Central memory CD4-positive, alpha-beta T cell (primary cell): ENCODE measurements at places on chromosomes 2 and 18.

- no peak for DNase-seq
Observed at GRCh38 chr2:219902891-219903552, 275.6 kb downstream of the SLC4A3 start.

- DNase-seq: peak; percentile 41
Observed at GRCh38 chr2:8575038-8575833, 106.6 kb upstream of the ID2 start.

GRCh38 chr18:79493211-79493800, 97.6 kb downstream of the NFATC1 start:
- no peak for DNase-seq

- no peak for DNase-seq
Observed at GRCh38 chr2:13091455-13091854, 374.7 kb downstream of the TRIB2 start.

- no peak for DNase-seq
Observed at GRCh38 chr2:237254911-237255578, 158.9 kb downstream of the COL6A3 start.

GRCh38 chr18:51151568-51152511, 45.6 kb downstream of the MEX3C start:
- peak; percentile 65 for DNase-seq

GRCh38 chr2:234266952-234267351, 216.4 kb downstream of the SPP2 start:
- no peak for DNase-seq

GRCh38 chr18:44921974-44922373, 241.3 kb downstream of the SETBP1 start:
- DNase-seq: no peak

- DNase-seq: peak; percentile 76
Observed at GRCh38 chr2:143034292-143035074, 94.7 kb upstream of the ARHGAP15 start.

GRCh38 chr2:26054598-26055348, 20.9 kb downstream of the RAB10 start:
- no peak for DNase-seq

- no peak for DNase-seq
Observed at GRCh38 chr18:13574355-13574754, 152.0 kb downstream of the FAM210A start.

GRCh38 chr18:23793051-23793450, 103.8 kb downstream of the LAMA3 start:
- DNase-seq: no peak

GRCh38 chr2:122736279-122736678, 980.8 kb downstream of the TSN start:
- DNase-seq: no peak

- DNase-seq: no peak
Observed at GRCh38 chr2:119544075-119544938, at the start of gene CFAP221. TSS of gene CFAP221 (plus strand) at chr2:119544449. CDS start at chr2:119546132, 1,683 bp downstream.

GRCh38 chr2:122748552-122749011, 993.1 kb downstream of the TSN start:
- DNase-seq: no peak

DNA sequence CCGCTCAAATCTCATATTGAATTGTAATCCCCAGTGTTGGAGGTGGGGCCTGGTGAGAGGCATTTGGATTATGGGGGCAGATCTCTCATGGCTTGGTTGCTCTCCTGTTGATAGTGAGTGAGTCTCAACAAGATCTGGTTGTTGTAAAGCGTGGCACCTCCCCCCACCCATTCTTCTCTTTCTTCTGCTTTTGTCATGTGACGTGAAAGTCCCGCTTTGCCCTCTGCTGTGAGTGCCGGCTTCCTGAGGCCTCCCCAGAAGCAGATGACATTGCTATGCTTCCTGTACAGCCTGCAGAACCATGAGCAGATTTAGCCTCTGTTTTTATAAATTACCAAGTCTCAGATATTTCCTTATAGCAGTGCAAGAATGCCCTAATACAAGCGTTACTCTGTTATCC, 673.8 kb downstream of the ADCYAP1 start:
- no peak for DNase-seq

DNA sequence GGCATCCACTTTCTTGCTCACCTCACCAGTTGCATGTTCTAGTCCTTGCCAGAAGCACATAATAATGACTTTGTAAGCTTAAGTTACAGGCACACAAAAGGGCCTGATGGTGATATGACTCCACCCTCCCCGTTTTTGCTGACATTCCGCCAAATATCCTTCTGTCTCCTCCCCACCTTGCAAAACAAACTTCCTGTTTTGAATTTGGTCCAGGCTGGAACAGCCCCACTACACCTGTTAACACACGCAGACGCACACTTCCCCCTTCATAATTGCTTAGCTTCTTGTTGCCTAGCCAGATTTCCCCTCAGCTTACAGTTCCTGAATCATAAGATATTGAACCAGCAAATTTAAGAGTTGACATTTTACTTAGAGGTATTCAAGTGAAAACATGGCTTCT, at the start of gene MGAT5:
MGAT5 (plus strand) TSS at position 269 of the 400 bp plus-strand sequence. CDS start 332 bp downstream, outside the sequence.
- DNase-seq: no peak

- DNase-seq: no peak
Observed at GRCh38 chr2:119293254-119293653, 69.6 kb downstream of the STEAP3 start.

- no peak for DNase-seq
Observed at GRCh38 chr2:120887320-120887697, 151.6 kb downstream of the GLI2 start.

- no peak for DNase-seq
Observed at GRCh38 chr2:109632158-109632789, 18.1 kb downstream of the SOWAHC start.

- no peak for DNase-seq
Observed at GRCh38 chr18:47501946-47502345, 250.5 kb upstream of the SKOR2 start.

GRCh38 chr2:190896477-190896876, 15.9 kb downstream of the GLS start:
- no peak for DNase-seq

GRCh38 chr2:126661702-126662500, 5.9 kb downstream of the GYPC start:
- DNase-seq: no peak

- no peak for DNase-seq
Observed at GRCh38 chr2:148932536-148932935, 57.5 kb downstream of the KIF5C start.

GRCh38 chr2:212683346-212684097, 144.9 kb upstream of the ERBB4 start:
- DNase-seq: no peak

GRCh38 chr2:173354073-173354581, 545 bp upstream of the CDCA7 start:
- DNase-seq: no peak

- peak; percentile 9 for DNase-seq
Observed at GRCh38 chr2:48415836-48416515, 114.0 kb upstream of the STON1 start.

DNA sequence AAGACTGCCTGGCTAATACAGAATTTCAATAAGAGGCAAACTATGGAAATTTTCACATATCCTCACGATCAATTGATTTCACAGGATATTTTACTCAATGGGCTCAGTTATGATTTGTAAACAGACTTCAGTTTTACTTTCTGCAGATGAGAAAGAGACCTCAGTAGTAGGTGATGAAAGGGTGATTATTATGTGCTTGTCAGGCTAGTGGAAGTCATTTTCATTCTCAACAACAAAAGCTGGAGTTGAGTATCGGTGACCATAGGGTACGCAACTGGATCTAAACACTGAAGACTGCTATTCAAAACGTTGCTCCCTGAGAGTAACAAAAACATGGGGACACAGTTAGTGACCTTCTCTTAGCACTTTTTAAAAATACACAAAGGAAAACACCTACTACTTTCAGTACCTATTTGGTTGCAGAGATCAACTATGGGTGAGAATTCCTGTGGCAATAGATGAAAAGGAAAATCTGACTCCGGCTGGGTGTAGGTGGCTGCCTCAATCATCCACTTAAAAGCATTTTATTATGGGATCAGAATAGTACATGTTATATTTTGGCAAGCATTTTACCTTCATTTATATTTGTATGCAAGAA, 126.2 kb upstream of the VRK2 start:
- no peak for DNase-seq

DNA sequence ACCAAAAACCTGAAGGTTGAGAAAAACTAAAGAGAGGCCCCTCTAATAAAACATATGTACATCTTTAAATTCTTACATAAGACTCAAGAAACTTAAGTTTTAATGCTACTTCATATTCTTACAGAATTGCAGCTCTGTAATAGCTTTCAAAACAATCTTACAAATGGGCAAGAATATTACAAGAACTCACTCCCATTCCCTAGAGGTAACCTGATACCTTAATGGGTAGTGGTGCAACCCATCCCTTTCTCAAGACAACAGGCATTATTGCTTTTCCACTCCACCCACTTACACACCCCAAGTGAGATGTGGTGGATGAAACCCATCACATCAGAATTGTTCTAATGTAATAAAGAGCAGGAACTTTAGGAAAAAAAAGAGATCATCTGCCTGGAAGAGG, 103.7 kb downstream of the RBMS1 start:
- DNase-seq: no peak

DNA sequence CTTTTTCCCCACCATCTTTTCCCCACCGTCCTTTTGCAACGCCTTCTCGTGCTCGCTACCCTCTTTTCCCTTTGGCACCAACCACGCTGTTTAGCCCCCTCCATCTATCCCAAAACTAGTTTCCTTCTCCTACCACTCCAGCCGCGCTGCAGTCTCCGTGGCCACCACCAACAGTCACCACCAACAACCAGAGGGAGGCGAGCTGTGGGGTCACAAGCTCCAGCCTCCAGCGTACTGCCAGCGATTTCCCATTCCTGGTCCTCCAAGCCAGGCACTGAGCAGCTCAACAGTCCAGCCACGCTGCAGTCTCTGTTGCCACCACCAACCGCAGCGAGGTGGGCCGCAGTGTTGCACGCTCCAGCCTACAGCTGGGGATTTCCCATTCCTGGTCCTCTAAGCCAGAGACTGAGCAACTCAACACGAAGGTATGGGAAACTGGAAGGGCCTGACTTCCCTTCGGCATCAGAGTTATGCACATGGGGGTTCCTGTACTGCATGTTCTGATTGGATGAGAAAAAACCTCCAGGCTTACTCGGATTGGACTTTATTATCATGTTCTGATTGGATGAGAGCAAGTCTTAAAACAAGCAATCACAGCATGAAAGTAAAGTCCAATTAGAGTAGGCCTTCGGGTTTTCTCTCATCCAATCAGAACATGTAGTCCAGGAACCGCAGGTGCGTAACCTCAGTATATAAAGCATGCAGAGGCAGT, 42.3 kb upstream of the IMP4 start:
- no peak for DNase-seq

- no peak for DNase-seq
Observed at GRCh38 chr2:203730883-203731282, 24.4 kb downstream of the CD28 start.

DNA sequence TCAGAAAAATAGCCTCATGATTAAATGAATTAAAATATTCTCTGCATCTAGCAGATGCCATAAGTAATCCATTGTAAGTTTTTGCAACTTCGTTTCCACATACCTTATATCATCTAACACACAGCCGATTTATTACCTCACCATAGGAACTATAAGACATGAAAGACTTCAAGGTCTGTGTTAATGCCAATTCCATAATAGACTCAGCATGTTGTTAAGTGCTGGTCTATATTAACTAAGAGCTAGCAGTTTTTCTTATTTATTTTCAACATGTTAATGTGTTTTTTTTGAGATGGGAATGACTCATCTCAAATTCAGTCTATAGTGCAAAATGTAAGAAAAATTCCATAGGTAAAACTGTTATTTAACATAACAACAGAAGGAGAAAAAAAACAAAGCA, 243.9 kb upstream of the GULP1 start:
- DNase-seq: no peak

- DNase-seq: no peak
Observed at GRCh38 chr2:40281021-40281940, 170.6 kb downstream of the SLC8A1 start.

GRCh38 chr2:69279931-69280681, 106.9 kb downstream of the GFPT1 start:
- DNase-seq: no peak

DNA sequence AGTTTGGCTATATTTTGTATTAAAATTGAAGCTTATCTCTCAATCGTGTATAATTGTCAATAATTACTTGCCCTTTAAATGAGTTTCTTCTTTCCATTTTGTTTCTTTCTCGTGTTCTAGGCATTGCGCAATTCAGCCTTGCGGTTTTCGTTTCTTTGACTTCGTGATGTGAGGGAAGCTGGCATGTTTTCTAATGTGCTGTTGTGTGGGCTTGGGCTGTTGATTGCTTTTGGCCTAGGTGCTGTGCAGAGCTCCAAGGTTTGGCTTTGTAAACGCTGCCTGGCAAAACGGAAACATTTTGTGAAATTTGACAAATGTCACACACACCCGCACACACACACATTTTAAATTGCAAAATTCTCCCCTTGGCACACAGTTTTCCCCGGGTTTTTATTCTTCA, 242.6 kb upstream of the TCF4 start:
- no peak for DNase-seq

DNA sequence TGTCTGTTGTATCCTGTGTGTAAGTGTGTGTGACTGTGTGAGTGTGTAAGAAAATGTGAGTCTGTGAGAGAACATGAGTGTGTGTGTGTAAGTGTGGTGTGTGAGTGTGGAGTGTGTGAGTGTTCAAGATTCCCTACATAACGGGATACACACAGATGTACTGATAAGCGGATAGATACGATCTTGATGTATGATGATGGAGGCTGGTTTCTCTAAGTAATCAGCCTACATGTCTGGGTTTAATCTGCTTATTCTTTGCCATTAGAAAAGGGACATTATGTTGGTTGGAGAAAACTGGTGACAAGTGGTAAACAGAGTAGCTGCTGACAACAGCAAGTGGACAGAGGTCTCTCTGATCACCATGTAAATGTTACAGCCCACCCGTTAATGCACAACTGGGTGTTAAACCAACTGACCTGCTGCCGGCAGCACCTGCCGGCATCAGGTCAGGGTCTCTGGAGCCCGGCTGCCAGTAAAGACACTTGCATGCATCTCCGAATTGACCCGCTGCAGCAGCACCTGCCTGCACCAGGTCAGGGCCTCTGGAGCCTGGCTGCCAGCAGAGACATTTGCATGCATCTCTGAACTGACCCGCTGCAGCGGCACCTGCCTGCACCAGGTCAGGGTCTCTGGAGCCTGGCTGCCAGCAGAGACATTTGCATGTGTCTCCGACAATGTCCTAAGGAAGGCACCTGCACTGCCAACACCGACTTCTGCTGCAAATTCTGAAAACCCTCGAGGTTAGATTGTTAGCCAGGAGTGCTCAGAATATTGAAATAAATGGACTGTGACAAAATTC, 87.5 kb downstream of the MBP start:
- DNase-seq: no peak

DNA sequence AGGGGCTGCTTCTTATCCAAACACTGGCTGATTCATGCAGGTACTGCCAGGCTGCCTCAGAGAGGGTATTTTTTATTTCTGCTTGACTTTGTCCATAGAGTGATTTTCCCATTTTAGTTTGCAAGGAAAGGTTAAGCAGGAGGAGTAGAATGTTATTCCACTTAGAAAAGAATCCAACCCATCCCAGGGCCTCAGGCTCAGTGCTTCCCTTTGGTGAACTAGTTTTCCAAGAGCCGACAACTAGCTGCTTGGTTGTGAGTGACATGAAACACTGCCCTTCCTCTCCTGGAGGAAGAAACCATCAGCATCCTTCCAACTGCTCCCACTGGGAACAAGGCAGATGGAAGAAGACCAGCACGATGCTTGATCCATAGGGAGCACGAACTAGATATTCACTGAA, 58.5 kb downstream of the BCL2 start:
- no peak for DNase-seq

GRCh38 chr2:100350661-100351185, 28.4 kb upstream of the LONRF2 start:
- no peak for DNase-seq

GRCh38 chr2:46876741-46877384, 38.7 kb downstream of the MCFD2 start:
- DNase-seq: no peak

- DNase-seq: no peak
Observed at GRCh38 chr2:19244460-19245363, 113.7 kb downstream of the OSR1 start.
